ENCODE measurements at places on chromosomes 2 and 18.
A peak's percentile ranks its signal among the peaks of the same experiment; 100 is the strongest.

DNA sequence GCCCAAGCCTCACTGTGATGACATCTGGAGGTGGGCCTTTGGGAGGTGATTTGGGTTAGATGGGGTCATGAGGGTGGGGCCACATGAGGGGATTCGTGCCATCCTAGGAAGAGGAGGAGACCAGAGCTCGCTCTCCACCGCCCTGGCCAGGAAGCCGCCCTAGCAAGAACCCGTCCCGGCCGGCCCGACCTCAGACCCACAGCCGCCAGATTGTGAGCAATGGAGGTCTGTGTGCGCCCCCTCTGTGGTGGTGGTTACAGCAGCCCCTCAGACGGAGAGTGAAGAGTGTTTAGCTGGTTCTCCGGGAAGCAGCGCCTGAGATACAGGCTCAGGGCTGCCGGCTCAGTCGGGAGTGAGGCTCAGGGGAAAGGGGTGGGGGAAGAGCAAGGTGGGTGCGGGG is 83.3 kb downstream of the RTP5 start:
- DNase-seq: no peak

GRCh38 chr2:210557721-210558120 is 1.3 kb downstream of the CPS1 start:
- DNase-seq: no peak

DNA sequence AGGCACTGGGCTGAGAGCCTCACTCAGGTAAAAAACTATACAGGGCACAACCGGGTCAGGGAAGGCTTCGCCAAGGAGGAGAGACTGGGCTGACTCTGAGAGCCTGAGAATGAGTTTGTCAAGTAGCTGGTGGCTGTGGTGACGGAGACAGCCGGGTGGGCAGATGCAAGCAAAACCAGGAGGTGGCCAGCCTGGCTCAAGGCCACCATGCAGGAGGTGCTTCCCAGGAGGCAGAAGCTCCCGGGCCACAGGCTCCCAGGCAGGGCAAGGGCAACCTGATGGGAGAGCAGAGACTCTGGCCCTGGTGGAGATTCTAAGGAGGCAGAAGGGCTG is 2.9 kb upstream of the INHBB start:
- peak; percentile 49 for DNase-seq

- DNase-seq: no peak
Observed at GRCh38 chr18:6595666-6596065, 133.8 kb upstream of the ARHGAP28 start.

DNA sequence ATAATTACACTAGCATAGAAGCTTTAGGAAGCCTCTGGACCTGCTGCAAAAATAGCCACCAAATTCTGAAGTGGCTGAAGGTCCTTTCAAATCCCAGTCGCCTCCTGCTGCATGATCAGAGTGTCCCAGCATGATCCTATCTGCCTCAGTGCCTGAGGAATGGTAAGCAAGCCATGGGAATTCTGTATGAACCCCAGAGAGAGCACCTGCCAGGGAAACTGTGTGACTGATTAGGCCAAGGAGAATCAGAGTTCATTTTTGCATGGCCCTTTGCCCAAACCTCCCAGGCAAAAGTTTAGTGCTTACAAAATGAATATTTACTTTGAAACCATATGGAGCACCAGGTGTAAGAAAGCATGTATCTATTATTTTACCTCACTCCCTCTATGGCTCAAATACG is 221.4 kb downstream of the ARL4C start:
- peak; percentile 36 for DNase-seq

GRCh38 chr2:47069628-47070154 is 85.4 kb downstream of the STPG4 start:
- DNase-seq: no peak

- DNase-seq: no peak
Observed at GRCh38 chr2:1707771-1708418, 36.4 kb downstream of the PXDN start.

DNA sequence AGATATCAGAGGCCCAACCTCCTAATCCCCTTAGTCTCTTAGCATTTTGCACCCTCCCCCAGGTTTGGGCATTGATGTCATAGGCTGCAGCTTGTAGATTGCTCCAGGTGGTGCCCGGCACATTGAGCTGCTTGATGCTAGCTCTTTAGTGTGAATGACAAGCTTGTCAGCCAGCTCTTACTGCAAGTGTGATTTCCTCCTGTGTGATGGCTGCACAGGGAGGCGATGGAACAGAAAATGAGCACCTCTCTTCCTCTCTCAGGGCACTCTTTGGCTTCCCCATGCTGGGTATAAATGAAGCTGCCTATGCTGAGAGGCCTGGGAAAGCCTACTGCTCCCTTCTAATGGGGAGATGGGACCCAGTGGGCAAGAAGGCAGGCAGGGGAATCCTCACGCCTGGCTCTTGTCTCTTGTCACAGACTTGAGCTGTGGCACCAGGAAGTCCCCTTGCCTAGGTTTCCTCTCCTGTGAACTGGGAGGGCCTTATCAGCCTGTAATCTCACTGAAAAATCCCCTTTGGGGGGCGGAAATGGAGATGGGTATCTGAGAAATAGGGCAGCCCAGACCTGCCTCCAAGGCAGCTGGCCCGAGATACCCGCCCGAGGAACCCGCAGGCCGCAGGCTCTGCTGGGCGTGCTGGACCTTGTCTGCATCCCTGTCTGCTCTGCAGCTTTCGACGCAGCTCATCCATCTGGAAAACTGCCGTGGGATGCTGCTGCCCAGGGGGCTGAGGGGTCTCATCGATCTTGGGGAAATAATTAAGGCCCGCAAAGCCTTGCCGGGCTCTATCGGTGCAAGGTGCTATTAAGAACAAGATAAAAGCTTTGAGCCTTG is 163.5 kb upstream of the CXCR4 start:
- DNase-seq: peak; percentile 55

- no peak for DNase-seq
Observed at GRCh38 chr18:58698701-58699193, 27.5 kb downstream of the MALT1 start.

GRCh38 chr2:75592030-75592429 is 31.3 kb upstream of the EVA1A start:
- DNase-seq: no peak

GRCh38 chr2:231123362-231123898 is 1.4 kb downstream of the HTR2B start:
- DNase-seq: no peak

DNA sequence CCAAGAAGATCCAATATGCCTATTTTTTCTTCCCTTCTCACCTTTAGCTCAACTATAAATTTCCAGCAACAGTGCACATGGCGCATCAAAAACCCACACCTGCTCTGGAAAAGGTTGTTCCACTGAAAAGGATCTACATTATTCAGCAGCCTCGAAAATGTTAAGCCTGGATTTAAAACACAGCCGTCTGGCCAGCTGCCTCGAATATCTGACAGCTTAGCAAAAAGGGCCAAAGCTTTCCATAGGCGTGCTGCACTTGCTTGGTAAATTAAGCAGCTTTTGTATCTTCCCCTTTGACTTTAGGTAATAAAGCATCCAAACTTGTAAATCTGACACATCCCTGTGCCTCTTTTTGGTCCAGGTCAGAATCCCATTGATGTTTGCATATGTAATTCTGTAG is 20.5 kb downstream of the DAPL1 start:
- DNase-seq: peak; percentile 89

- no peak for DNase-seq
Observed at GRCh38 chr2:117983040-117983439, 30.8 kb downstream of the CCDC93 start.

DNA sequence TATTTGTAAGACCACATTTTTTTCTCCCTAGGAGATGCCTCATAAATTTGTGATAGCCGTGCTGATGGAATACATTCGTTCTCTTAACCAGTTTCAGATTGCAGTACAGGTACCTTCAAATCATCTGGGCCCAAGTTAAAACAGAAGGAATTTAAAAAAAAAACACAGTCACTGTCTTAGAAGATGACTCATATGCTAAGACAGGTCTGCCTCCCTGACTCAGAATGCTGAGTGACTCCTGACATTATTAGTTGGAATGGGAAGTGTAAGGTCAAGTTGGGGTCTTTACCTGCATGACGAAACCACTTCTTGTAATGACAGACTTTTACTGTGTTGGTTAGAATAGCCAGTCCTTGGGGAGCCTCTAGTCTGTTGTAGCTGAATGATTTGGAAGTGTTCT is 26.3 kb downstream of the RMC1 start:
- no peak for DNase-seq

GRCh38 chr18:58413667-58414628 is 214.9 kb downstream of the ALPK2 start:
- no peak for DNase-seq

- no peak for DNase-seq
Observed at GRCh38 chr2:42101206-42102023, 53.6 kb downstream of the PKDCC start.

GRCh38 chr18:3493501-3494244 is 43.7 kb downstream of the TGIF1 start:
- peak; percentile 12 for DNase-seq

- DNase-seq: no peak
Observed at GRCh38 chr18:9653390-9653789, 39.0 kb upstream of the PPP4R1 start.

DNA sequence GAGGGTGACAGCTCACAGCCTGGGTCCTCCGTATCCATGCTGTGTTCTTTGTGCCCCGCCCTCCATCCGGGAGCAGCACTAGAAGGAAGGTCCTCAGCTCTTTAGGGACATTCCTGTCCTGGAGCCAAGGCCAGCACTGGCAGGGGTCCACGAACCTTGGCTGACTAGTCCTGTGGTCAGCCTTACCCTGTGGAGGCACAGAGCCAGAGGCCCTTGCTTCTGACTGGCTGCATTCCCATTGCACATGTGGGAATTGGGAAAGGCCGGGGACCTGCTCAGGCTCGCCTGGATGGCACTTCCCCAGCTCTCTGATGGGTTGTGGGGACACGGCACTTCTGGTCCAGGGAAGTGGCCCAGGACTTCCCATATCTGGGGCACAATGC is 24.9 kb upstream of the RHOB start:
- DNase-seq: no peak

DNA sequence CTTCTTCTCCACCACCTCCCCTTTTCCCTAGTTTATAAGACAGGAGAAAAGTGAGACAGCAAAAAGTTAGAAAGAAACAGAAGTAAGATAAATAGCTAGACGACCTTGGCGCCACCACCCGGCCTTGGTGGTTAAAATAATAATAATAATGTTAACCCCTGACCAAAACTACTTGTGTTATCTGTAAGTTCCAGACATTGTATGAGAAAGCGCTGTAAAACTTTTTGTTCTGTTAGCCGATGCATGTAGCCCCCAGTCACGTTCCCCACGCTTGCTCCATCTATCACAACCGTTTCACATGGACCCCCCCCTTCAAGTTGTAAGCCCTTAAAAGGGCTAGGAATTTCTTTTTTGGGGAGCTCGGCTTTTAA is 1.5 kb upstream of the BUB1 start:
- no peak for DNase-seq

DNA sequence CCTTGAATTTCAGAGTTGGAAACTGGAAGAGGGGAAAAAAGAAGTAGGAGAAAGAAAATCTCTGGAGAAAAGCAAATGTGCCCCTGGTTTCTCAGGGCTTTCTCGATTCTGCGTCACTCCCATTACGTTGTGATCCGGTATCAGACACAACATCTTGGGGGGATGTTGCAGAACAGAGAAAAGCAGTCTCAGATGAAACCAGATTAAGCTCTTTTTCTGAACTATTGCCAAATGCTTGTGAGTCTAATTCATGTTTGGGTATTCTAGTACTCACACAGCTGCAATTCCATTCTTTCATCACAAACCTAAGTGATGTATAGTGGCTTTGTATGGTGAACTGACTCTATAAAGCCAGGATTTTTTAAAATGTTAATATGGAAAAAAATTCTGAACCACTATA is 233.2 kb downstream of the TCF4 start:
- DNase-seq: peak; percentile 7

GRCh38 chr18:78105611-78106010 is 856.0 kb downstream of the GALR1 start:
- DNase-seq: no peak

DNA sequence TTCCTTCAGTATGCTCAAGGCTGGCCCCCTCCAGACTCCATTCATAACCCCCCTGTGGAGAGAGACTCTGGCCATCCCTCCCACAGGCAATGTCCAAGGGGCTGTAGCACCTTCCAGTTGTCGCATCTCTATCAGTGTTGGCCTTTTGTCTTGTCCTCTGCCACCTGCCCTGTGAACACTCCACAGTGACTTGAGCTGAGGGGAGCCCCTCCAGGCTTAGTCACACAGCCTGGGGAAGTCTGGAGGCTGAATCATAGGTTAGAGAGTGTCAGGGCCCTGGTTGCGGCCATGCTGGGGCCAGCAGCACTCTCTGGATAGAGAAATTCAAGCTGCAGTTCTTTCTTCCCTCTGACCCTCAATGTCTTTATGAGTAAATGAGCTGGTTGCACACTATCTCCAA is 64.7 kb downstream of the GYPC start:
- no peak for DNase-seq

DNA sequence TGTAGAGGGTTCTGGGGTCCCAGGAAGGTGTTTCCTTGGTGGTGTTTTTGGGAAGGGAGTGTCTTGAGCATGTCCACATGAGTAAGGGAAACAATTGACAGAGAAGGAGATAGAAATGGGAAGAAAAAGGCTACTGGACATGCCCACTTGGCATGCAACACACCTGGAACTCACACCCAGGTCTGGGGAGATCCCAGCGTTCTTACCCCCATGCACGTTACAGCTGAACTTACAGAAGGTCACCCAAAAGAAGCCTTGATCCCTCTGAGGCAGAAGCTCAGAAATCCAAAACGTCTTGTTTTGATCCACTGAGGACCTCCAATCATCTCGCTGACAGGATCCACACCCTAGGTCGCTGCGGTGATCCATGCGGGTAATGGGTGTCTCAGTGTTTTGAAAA is 142.0 kb downstream of the ZNF516 start:
- DNase-seq: no peak

- DNase-seq: peak; percentile 74
Observed at GRCh38 chr2:176648700-176649297, 379.6 kb downstream of the MTX2 start.

GRCh38 chr2:163345795-163346573 is 389.8 kb downstream of the FIGN start:
- DNase-seq: peak; percentile 90

- no peak for DNase-seq
Observed at GRCh38 chr18:7307030-7307429, 76.1 kb downstream of the LRRC30 start.

- DNase-seq: peak; percentile 22
Observed at GRCh38 chr2:32947484-32948143, 861 bp downstream of the LTBP1 start.

DNA sequence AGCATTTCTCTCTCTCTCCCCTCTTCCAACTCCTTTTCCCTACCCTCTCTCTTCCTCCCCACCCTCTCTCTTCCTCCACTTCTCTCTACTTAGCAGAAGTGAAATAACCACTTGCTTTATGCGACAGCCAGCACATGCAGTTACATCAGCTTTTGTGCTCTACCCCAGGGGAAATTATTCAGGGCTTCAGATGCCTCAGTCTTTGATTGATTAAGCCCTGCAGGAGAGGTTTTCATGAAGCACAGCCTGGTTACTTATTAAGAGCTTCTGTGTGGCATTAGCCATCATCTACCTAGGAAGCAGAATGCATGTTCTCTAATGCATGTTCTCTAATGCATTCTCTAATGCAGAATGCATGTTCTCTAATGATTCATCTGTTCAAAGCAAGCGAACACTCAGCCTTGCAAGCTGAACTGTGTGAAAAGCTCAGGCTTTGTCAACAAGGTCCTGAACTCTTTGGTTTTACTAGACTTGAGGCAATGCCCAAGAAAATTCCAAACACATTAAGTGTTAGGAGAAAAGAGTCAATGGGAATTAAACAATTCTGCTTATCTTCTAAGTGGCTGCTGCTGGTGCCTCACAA is 56.1 kb downstream of the LHCGR start:
- DNase-seq: no peak

Measured in NCI-H82 (cell line).